ENCODE measurements at places on chromosomes 2 and 18.

DNA sequence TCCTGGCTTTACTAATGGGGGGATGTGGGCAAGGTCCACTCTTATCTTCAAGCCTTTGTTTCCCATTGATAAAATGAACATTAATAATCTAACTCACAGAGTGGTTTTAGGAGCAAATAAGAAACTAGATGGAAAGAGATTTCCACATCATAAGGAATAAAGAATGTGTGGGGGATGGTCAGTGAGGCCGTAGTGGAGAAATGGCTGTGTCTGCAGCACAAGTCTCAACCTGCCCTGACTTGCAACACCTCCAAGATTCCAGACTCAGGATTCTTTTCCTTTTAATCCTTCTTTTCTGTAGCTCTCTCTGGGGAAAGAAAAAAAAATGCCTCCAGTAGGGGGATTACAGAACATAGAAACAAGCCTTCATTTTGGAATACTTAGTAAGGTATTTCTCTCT, 124.2 kb upstream of the MEX3C start:
- no peak for DNase-seq

DNA sequence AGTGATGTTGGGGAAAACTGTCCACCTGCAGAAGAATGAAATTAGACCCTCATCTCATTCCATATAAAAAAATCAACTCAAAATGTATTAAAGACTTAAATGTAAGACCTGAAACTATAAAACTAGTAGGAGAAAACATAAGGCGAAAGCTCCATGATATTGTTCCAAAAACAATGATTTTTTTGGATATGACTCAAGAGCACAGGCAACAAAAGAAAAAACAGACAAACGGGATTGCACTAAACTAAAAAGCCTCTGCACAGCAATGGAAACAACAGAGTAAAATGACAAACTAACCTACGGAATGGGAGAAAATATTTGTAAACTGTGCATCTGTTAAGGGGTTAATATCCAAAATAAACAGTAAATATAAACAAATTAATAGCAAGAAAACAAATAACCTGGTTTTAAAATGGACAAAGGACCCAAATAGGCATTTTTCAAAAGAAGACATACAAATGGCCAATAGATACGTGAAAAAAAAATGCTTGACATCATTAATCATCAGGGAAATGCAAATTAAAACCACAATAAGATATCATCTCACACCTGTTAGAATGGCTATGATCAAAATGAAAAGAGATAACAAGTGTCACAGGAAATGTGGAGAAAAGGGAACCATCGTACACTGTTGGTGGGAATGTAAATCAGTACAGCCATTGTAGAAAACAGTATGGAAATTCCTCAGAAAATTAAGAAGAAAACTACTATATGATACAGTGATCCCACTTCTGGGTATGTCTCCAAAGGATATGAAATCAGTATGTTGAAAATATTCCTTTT, 26.6 kb downstream of the LRRFIP1 start:
- no peak for DNase-seq

DNA sequence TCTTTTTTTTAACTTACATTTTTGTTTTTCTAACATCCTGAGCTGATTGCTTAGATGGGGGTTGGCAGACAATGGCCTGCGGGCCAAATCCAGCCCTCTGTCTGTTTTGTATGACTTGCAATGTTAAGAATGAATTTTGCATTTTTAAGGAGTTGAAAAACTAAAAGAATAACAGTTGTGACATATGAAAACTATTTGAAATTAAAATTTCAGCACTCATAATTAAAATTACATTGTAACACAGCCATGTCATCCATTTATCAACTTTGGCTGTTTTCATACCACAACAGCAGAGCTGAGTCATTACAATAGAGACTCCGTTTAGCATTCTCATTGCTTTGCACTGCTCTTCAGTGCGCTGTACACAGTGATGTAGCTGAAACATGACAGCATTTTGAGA, 94.1 kb upstream of the MC4R start:
- DNase-seq, result no peak

DNA sequence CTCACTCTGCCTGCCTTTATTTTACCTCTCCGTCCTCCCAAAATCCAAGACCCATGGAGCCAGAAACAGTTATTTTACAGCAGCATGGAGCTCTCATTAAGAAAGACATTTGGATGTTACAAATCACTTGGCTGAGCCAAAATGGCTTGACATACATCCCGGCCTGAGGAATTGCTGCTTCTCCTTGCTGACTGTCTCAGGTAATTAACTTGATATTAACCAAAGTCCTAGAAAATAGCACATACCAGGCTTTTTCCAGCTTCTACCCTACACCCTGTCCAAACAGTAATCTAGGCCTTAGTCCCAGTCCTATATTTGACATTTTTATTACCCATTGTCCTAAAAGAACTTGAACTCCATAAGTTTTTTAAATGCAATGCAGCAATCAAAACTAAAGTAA, 205.0 kb downstream of the TMX3 start:
- no peak for DNase-seq

GRCh38 chr2:213420828-213421385, 136.6 kb downstream of the SPAG16 start:
- DNase-seq, result no peak

DNA sequence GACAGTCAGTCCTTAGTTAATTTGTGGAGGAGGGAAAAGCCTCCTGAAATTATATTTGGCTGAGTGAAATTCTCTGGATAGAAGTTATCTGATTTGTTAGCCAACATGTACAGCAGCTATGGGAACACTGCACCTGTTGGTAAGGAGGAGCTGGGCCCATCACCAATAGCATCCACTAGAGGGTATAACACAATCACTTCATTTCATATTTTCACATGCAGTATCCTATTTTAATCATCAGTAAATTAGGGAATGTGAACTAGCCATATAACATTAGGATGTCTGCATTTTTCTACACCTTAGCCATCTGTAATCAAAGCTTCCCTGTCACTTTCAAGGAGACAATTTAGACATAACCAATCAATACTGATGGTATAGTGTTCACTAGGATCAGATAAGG, 818.4 kb upstream of the CDH2 start:
- no peak for DNase-seq

DNA sequence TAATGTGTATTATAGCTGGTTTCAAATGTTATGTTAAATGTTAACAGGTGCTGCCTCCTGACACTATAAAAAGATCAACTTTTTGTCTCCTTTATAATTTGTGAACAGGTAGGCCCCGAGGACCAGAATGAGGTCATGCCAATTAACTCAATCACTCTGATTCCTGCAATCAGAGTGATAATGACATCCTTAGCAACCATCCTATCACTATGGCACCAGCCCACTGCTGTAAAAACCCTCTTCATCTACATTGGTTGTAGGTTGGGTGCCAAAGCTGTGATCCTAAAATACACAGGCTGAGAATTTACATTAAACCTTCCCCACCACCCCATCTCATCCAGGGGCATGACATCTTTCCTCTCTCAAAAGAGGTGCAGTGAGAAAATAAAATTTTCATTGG, 103.5 kb downstream of the CPO start:
- DNase-seq, result no peak

GRCh38 chr2:205610437-205610836, 71.9 kb upstream of the NRP2 start:
- DNase-seq, result no peak

- DNase-seq, result no peak
These were observed 51.3 kb downstream of the MYO7B start for GRCh38 chr2:127586746-127587295.

- no peak for DNase-seq
These were observed 238.7 kb upstream of the COPS8 start for GRCh38 chr2:236847023-236847422.

DNA sequence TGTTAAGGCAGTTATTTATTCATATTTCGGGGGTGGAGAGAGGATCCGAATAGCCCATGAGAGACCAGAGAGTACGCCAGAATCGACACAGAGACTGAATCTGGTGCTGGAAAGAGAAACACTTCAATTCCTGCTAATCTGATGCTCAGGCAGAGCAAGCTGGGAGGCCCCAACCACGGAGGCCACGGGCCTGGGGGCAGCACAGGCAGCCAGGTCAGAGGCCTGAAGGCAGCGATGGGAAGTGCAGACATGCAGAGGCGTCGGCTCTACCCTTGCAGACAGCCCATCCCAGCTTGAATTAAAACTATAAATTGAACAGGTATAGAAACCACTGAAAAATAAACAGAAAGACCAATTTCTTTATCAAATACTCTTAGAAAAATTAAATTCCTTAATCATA, 50.6 kb downstream of the PXDN start:
- DNase-seq, result no peak

- DNase-seq, result no peak
These were observed 192.0 kb downstream of the EPHA4 start for GRCh38 chr2:221380062-221380461.

- no peak for DNase-seq
These were observed 31.9 kb upstream of the TFPI start for GRCh38 chr2:187586011-187586641.

DNA sequence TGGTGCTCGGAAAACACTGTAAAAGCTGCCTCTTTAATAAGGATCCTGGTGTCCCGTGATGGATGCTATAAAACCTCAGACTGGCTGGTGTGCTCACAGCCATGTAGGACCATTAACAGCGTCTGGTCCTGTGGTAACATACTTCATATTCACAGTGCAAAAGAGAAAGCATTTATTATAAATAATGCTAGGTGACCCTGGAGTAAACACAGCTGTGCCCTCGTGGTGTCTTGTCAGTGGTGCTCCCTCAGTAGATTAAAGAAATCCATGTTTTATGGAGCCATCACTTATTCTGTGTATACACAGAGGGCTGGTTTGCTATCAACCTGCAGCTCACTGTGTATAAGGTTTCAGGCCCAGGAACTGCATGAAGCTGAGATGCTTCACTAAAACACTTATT, 106.9 kb downstream of the CDK15 start:
- DNase-seq, result no peak

GRCh38 chr2:122023059-122023864, 267.8 kb downstream of the TSN start:
- no peak for DNase-seq

DNA sequence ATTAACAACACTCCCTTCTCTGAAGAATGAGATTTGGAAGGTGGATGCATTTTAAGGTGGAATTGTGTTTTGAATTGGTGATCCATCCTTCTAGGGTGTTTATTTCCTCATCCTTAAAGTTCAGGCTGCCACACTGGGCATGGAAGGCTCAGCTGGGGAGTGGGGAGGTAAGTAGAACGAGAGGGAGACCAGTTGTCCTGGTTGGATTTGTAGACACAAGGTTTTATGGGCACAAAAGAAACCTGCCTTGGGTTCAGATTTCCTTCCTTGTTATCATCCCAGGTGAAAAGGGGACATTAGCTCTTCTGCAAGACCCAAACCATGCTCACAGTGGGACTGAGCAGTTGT, 101.0 kb upstream of the SIX3 start:
- no peak for DNase-seq

DNA sequence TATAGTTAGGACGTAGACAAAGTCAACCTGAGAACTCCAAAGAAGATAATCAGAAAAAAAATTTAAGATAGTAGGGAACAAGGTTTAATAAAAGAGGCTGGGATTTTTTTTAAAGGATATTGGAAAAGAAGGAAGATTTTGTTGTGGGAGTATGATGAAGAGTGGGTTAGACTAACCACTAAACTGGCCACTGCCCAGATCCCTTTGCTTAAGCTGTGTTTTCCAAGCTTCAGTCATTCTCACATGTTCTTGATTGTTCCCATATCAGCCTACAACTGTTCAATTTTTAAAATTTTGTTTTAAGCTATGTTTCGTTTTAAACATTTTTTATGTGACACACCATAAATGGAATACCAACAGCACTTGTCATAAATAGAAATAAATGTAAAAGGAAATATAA, 284.5 kb upstream of the MMADHC start:
- DNase-seq, result no peak

- DNase-seq, result no peak
These were observed 96.5 kb upstream of the SERTAD2 start for GRCh38 chr2:64750001-64750816.

- no peak for DNase-seq
These were observed 28.9 kb downstream of the ABCB11 start for GRCh38 chr2:169002161-169002738.

DNA sequence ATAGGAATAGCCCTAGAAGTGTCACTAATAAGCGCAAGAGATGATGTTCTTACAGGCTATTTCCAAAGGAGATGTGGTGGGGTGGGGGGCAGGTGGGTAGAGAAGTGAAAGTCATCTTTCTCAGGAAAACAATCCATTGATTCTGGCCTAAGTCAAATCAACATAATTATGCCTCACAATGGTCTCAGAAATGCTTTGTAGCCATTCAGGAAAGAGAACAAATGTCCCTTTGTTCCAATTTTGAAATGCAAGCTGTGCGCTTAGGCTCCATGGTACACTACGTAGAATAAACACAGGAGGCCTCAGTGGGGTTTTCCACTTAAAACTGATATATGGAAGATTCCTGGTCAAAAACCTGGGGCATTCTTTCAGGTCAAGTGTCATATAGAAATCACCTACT, 529.9 kb upstream of the KLHL29 start:
- DNase-seq, result no peak

- DNase-seq, result no peak
These were observed 34.6 kb upstream of the IL1B start for GRCh38 chr2:112870841-112871835.

DNA sequence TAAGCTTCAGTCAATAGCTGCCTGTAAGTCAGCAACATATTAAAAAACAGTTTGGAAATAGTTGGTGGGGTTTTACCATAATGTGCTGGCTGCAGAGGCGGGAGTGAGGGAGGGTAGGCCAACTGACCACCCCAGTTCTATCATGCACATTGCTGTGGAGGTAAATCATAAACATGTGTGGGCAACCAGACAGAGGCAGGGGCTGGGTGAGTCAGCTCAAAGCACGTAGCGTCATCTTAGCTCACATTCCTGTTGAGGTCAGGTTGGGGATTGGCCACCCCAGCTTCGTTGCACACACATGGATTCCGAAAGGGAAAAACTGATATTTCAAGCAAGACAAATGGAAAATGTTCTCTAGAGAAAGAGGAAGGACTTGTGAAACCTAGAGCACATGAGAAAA, 19.5 kb downstream of the GPR45 start:
- DNase-seq, result no peak

- no peak for DNase-seq
These were observed 41.1 kb downstream of the STK17B start for GRCh38 chr2:196130039-196130825.

Measured in D721Med (cell line).